Tibial artery (tissue), 4 donors: ENCODE measurements at places on chromosomes 7 and 10.

DNA sequence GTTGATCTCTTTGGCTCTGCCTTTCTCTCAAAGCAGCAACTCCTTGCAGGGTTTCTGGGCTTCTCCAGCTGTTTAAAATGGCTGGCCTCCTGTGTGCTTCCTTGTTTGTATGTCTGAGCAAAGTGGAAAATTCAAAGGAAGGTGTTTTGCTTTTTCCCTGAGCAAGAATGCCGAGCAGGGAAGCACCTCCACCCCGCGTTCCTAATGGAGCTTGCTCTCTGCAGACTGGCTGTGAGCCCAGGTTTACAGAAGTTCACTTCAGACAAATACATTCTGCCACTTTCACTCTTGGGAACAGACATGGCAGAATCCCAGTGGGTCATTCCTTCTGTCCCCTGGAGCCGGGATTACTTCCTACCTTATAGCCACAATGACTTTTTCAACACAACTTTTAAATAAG, 181.8 kb upstream of the AGK start:
- DNase-seq, result no peak

DNA sequence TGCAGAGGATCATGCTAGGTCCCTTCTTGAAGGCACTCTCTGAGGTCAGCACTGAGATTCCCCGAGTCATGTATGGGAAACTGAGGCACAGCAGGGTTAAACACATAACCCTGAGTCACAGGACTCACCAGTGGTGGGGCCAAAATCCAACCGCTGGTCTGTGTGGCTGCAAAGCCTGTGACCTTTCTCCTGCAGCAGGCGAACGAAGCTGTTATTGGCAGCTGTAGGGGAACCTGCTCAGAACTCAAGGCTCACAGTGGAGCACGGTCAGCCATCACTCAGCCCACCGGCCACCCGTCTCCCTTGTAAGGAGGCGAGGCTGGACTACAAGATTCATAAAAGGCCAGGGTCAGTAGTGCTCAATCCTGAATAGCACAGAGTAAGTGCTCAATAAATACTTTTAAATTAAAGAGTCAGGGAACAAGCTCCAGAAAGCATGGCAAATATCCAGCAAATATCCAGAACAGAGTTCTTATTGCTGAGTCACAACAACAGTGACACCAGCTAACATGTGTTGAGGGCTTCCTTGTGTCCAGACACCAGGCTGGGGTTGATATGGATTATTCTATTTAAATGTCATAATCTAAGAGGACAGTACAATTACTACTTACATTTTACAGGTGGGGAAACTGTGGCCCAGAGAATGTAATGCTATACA, 34.9 kb downstream of the CHST15 start:
- no peak for DNase-seq

GRCh38 chr10:127939786-127940330, 33.0 kb downstream of the PTPRE start:
- DNase-seq, result no peak

- DNase-seq, result no peak
Observed at GRCh38 chr7:93016681-93017381, 100.9 kb downstream of the SAMD9 start.

DNA sequence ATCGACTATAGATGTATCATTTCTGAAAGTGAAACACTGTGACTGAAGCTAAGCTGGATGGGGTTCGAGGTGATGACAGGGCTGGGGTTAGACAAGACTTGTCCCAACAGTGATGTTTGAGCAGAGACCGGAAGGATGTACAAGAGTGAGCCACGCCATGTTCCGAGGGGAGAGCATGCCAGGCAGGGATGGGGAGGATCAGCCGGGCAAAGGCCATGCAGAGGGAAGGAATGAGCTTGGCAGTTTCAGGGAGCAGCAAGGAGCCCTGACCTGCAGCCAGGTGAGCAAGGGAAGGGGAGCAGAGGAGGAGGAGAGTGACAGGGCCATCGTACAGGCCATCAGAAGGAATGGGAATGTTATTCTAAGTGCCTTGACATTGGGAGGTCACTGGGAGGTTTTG, 114.9 kb upstream of the GPR26 start:
- no peak for DNase-seq

DNA sequence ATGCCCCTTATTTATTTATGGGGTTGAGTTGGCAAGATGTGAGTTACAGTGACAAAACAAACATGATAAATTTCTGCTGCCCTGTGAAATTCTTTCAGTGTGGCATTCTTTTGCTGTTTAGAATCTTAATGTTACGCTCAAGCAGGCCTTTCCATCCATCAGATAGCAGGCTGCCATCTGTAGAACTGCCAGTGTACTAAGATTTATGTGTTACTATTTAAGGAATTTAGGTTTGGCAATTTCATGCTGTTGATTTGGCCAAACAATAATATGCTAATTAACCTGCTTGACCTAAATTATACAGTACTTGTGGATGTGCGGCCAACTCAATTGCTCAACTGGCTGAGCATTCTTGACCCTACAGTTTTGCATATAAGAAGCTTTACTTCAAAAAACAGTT, 477.7 kb upstream of the TPK1 start:
- DNase-seq, result no peak

DNA sequence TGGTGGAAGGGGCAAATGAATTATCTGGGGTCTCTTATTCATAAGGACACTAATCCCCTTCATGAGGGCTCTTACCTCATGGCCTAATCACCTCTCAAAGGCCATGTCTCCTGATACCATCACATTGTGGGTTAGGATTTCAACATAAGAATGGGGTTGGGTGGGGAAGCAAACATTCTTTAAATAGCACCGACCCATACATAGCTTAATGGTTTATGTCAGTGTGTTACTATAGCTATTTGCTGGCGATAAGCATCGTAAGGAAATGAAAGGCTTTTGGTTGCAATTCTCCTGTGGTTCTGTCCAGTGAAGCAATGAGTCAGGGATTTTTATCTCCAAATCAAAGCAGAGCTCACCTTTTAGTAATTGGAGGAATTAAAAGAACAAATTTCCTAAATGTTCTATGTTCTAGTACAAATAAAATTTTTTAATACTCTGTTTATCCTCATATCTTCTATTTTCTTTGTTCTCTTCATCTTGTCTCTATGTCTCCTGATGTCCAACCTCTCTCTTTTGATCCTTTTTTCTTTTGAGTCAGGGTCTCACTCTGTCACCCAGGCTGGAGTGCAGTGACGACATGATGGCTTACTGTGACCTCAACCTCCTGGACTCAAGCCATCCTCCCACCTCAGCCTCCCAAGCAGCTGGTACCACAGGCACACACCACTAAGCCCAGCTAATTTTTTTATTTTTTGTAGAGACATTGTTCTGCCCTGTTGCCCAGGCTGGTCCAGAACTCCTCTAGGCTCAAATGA, 57.0 kb upstream of the GLCCI1 start:
- no peak for DNase-seq

- DNase-seq, result no peak
Observed at GRCh38 chr7:79037001-79037400, 416.5 kb downstream of the MAGI2 start.

GRCh38 chr10:32232378-32232777, 114.6 kb downstream of the EPC1 start:
- DNase-seq, result no peak

- no peak for DNase-seq
Observed at GRCh38 chr10:91652364-91652763, 19.5 kb upstream of the PPP1R3C start.

DNA sequence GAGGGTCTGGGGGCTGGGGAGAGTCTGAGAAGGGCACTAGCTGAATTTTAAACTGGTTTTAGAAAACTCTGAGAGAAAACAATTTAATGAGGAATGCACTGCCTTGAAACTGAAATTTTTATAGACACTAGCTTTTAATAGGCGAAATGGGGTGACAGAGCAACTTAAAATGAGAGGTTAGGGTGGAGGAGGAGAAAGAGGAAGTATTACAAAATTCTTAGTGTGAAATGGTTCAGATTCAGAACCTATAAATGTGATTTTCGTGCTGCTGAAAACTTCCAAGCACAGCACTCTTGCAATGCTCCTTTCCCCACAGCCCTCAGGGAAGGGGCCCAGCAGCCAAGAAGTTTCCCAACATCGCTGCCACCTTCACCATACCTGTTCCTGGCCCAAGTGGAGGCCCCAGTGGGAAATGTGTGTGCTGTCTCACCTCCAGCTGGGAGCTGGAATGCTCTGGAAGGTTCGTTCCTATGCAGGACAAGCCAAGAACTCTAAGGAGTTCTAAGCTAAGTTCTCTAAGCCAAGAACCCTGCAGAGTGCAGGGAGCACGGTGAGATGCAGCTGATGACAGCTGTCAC, 60.0 kb downstream of the ATXN7L1 start:
- DNase-seq, result no peak

DNA sequence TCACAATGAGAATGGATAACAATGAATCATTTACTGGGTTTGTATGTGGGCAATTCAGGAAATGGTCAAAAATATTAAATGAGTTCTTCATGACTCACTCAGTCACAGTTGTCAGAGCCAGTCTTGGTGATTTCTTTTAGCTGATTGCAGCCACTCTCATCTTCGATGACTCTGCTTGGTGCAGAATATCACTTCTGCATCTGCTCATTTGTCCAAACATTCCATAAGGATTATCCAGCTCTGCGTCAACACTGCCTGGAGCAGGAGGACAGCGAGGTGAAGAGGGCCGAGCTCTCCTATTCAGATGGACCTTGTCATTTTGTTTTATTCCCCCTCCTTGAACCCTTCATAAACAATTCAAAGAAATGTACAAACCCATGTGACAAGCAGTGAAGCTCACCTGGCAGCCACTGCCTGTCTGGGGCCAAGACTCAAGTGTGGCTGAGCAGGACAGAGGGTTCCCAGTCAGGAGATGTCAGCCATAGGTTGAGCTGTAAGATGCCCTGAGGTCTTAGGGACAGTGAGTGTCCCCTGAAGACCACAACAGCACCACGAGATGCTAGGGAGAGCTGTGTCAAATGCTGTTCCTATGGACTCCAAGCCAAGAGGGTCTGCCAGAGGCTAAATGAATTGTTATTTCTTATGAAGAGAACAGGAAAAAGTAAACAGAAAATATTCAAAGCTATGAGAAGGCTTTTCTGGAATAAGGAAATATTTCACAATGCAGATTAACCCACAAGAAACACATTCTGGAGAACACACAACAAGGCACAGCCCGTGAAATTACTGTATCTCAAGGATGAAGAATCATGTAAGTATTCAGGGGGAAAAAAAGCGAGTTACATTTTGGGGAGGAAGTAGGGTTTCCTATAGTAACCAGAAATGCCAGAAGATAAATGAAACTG, 33.1 kb upstream of the EGFR start:
- no peak for DNase-seq

DNA sequence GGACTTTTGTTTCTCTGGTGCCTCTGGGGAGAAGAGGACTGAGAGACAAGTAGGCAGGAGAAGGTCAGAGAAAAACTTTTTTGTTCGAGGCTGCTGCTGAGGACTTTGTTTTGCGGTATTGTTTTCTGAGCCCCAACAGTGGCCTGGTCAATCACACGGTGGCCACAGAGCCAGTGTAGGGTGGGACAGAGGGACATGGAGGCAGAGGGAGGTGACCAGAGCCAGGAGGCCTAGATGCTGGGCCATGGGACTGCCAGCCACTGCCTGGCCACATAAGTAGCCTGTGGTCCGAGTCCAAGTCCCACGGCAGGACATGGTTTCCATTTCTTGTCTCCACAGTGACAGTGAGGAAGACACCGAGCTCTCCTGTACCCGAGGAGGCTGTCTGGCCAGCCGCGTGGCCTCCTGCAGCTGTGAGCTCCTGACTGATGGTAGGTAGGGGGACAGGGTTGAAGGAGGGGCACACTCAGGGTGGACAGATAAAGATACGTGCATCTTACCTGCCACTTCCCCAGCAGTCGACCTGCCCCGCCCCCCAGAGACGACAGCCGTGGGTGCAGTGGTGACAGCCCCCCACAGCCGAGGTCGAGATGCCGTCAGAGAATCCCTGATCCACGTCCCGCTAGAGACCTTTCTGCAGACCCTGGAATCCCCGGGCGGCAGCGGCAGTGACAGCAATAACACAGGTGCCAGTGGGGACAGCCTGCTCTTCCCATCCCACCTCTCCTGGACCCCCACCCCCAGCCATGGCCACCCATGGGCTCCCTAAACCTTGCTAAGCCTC, 27.5 kb downstream of the SH2B2 start:
- no peak for DNase-seq

- no peak for DNase-seq
Observed at GRCh38 chr7:54847921-54848320, 88.9 kb upstream of the SEC61G start.

DNA sequence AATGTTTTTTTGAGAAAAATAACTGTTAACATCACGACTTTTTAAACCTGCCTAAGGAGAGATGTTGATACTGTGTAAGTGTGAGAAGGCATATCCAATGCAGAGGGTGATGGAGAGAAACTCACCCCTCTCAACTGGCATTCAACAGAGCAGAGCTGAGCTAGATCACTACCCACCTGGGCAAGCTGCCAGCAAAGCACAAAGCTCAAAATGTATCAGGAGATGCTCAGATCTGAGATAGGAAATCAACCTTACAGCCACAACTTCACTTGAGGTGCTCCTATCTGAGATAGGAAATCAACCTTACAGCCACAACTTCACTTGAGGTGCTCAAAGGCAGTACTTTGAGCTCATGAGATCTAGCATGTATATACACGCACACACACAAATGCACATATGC, 151.5 kb upstream of the PDE1C start:
- no peak for DNase-seq

DNA sequence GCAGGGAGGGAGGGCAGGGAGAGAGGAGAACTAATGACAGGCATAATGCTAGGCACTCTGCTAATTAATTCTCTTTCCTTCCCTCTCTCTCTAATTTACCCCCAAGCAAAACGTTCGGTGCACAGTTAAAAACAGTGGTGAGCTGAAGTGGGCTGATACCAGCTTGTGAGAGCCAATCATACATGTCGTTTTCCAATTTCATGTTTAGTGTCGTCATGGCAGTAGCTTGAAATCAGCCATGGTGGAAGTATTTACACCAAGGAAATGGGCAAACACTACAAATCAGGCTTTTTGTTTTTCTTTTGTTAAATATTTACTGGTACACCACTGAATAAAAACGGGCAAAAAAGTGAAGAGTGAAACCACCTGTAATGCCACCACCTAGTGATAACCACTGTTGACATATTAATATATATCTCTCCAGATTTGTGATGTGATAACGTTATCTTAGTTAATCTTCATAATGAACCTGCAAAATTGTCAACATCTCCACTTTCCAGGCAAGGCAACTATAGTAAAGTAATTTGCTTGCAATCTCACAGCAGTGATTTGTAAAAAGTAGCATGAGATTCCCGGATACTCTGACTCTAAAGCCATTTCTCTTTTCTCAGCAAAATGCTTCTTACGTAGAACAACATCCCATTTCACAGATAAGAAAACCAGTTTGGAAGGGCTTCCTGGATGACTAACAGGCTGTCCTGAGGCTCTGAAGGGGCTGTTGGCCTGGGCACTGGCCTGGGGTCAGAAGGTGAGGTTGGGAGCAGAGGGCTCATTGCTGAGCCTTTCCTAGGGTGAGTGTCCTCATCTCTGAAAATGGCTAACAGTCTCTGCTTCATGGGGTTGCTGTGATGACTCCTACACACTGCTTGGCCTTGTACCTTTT, 83.7 kb downstream of the ATXN7L1 start:
- DNase-seq, result no peak

- DNase-seq, result peak; percentile 60
Observed at GRCh38 chr10:131013281-131013912, 298.1 kb downstream of the TCERG1L start.

DNA sequence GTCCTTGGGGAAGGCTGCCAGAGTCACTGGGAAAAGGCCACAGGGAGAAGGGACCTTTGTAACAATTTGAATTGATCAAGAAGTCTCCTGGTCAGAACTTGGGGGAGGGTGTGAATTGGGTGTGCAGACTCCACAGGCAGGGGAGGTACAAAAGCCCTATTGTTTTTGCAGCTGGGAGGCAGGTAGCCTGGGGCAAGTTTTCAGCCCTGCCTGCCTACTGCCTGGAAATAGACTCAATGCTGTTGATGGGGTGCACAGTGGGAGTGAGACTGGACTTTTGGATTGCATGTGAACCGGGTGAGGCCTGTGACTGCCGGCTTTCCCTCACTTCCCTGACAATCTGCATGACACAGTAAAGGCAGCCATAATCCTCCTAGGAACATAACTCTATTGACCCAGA, 947.0 kb downstream of the REEP3 start:
- DNase-seq, result no peak
